ENCODE measurements at places on chromosomes 16 and 17. TPM values are rescaled to one million over a fixed set of nuclear protein-coding genes. Genes with fewer than 3 reads are reported as not detected.

HOXB6 gene
- 0.19 TPM for total RNA-seq

EPN3 gene
- 2.2 TPM for total RNA-seq

TBC1D3G gene
- not detected for total RNA-seq

CDH15 gene
- 0.19 TPM for total RNA-seq

FSCN2 gene
- 0.47 TPM for total RNA-seq

CD300LG gene
- 0.71 TPM for total RNA-seq

ARHGAP44 gene
- total RNA-seq = 0.61 TPM

RMI2 gene
- 29.2 TPM for total RNA-seq

PDE6G gene
- 12.2 TPM for total RNA-seq

CCL4 gene
- 7.3 TPM for total RNA-seq

CDYL2 gene
- total RNA-seq = 2.6 TPM

NAA60 gene
- 8.6 TPM for total RNA-seq

ZNHIT3 gene
- 64.0 TPM for total RNA-seq

MAPT gene
- total RNA-seq = 0.57 TPM

HSF5 gene
- total RNA-seq = 0.90 TPM

CPHXL2 gene
- total RNA-seq = not detected

C1QTNF1 gene
- 2.2 TPM for total RNA-seq

CA4 gene
- 0.94 TPM for total RNA-seq

STX1B gene
- 0.19 TPM for total RNA-seq

TEX19 gene
- 0.57 TPM for total RNA-seq

CDC6 gene
- 24.5 TPM for total RNA-seq

SCNN1G gene
- 0.61 TPM for total RNA-seq

HOXB7 gene
- 0.09 TPM for total RNA-seq

GSDMA gene
- total RNA-seq = 0.57 TPM

HAPSTR1 gene
- total RNA-seq = 33.7 TPM

ICAM2 gene
- 53.9 TPM for total RNA-seq

TBC1D3K gene
- not detected for total RNA-seq

NUTF2 gene
- total RNA-seq = 50.7 TPM

PRAC2 gene
- not detected for total RNA-seq

KRT15 gene
- 191 TPM for total RNA-seq

ALKBH5 gene
- total RNA-seq = 58.3 TPM

Measured in thymus (tissue), 14 donors.